ENCODE measurements at places on chromosomes 13 and 19.

GRCh38 chr13:74288361-74288911, 154.2 kb upstream of the KLF12 start:
- DNase-seq = peak; percentile 59

DNA sequence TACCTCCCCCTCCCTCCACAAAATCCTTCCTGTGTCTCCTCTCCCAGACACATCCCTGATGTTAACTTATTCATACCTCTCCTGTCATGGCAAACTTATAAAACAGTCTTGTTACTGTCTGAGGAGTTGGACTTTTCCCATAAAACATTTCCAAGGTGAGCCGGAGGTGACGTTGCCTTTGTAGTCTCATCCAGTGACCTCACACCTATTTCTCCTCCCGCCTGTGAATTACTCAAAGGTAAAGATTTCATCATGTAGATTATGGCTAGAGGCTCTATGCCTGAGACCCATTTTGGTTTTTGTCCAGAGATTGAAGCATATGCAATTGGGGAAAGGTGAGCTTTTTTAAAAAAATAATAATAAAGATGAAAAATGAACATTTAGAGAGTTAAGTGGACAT, 529.0 kb downstream of the MYO16 start:
- DNase-seq = no peak

DNA sequence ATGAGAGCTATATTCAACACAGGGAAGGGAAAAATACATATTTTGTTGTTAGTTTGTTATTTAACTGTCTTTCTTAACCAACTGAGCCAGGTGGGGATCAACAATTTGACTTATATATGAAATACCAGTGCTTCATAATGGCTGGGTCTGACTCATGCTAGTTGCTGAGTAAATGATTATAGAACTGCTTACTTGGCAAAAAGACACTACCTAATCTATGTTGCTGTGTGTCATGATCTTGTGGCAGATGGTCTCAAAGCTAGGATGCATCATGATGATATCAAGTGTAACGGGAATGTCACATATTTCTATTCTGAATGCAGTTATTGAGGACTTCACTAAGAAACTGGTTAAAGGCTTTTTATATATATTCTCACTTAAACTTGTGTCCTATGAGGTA, 727.4 kb upstream of the SLITRK1 start:
- DNase-seq = no peak

- DNase-seq = no peak
These were observed 2172.2 kb downstream of the PCDH9 start for GRCh38 chr13:65057986-65058385.

DNA sequence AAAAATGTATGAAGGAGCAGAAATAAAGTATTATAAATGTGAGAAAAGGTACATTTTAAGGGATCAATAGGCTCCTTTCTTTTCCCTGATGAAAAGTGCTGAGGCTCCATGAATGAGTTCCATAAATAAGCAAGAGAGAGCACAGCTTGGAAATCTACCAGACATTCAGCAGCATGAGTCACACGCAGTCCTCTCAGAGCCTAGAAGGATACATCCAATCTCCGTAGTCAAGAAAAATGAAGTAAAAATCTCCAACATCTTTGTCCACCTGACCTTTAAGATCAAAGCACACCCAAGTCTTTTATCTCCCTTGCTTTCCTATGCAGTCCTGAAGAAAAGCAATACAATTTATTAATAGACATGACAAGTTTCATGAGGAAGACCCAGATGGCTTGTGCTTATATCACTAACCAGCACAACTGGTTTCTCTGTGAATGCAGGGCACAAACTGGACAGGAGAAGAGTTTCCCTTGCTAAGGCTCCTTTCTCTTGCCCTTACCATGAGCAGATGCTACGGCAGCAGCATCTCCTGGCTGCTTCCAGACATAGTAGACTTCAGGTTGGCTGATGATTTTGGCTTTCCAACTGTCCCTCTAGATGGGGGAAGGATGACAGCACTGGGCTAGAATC, 730.8 kb downstream of the EFNB2 start:
- DNase-seq = no peak

DNA sequence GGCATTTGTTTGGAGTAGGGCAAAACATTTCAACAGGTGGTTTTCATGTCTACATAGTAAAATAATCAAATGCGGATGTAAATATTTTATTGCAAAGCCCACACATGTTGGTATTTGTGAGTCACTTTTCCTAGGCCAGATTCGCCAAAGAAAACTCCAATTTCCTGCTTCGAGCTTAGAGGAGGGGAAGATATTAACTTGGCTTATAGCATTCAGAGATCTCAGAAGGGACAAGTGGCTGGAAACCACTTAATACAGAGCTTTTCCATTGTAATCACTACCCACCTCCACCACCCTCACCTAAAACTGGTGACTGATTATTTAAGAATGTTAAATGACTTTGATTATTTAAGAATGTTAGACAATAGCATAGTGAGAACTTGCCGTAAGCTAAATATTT, 530.6 kb upstream of the SPRY2 start:
- no peak for DNase-seq

DNA sequence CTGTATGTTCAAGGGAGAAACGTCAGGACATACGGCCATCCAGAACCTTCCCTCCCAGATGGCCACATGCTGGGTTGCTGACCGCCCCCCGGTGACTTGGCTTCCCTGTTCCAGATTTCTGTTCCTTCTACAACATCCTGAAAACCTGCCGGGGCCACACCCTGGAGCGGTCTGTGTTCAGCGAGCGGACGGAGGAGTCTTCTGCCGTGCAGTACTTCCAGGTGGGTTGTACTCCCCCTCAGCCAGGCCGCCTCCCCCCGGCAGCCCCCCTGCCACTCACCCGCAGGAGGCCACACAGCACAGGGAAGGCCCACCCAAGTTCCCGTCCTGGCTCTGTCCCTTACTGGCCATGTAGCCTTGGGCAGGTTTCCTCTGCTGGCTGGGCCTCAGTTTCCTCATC, 20.5 kb downstream of the YIPF2 start:
- DNase-seq = no peak

DNA sequence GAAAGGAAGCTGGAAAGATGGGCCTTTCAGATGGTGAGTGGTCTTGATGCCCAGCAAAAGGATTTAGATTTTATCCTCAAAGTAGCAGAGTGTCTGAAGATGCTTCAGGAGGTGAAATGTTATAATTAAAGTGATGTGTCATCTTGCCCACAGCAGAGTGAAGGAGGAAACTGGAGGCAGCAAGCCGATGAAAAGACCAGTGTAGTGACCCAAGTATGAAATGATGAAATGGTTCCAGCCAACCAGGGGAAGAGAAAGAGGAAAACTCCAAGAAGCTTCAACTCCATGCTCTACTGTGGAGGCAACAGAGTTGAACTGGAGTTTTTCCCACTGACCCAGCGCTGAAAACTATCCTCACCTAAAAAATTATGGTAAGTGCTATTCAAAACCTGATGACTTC, 66.7 kb downstream of the FOXO1 start:
- no peak for DNase-seq

DNA sequence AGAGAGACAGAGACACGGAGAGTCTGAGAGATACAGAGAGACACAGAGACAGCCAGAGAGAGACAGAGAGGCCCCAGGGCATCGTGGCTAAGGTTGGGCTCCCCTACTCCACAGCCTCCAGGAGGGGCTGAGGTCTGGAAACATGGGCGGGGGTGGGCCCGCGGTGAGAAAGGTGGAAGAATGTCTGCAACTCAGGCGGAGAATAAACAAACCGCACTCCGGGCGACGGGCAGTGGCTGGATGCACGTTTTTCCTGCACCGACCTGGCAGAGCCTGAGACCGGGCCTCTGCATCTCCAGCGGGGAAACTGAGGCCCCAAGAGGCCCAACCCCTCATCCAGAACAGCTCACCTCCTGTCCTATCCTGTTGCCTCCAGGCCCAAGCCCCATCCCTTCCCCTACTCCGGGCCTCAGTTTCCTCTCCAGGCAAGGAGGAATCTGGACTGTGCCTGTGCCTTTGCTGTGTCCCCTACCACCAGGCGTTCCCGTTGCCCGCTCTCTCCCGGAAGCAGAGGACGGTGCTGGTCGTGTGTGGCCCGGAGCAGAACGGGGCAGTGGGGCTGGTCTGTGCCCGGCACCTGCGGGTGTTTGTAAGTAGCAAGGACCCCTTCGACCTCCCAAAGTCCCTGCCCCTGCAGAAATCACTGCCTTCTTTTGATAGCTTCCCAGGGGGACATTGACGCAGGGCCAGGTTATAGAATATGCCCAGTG, 3.4 kb upstream of the CILP2 start:
- DNase-seq = no peak

- DNase-seq = no peak
These were observed 13.2 kb upstream of the EID2 start for GRCh38 chr19:39553082-39553652.

DNA sequence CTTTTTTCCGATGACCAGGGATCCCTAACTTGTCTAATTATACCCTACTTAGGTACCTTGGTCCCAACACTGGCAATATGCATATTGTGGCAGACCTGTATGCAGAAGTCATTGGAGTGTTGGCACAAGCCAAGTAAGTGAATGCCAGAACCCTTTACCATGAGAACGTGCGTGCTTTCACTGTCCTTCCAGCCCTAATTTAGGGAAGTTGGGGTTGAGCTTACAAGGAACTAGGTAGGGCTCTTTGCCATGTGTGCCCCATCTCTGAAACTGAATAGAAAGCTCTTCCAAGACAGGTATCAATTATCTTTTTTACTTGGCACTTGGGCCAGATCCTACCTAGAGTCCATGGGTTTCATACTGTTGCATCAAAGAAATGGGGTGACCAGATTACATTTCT, 93.2 kb downstream of the FRY start:
- no peak for DNase-seq

- no peak for DNase-seq
These were observed 1.6 kb downstream of the CALR start for GRCh38 chr19:12939975-12940423.

- no peak for DNase-seq
These were observed 1115.2 kb upstream of the MIR17HG start for GRCh38 chr13:90232291-90232690.

GRCh38 chr13:33615436-33615835, 202.5 kb upstream of the RFC3 start:
- no peak for DNase-seq

DNA sequence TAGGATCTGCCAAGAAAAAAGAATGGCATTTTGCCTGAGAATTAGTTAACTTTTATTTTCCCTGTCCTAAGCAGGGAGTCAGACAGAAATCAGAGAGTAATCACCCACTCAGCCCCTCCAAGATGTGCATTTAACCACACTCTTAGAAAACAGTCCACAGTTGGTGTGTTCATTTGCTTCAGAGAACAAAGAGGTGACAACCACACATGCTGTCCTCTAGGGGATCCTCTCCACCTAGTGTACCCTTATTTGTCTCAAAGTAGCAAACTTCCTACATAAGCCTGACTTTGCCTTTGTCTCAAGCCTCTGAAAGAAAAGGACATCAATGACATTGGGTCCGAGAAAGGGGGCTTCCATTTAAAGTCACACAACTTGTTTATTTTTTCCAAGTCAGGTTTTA, 107.0 kb upstream of the RFC3 start:
- DNase-seq = no peak

DNA sequence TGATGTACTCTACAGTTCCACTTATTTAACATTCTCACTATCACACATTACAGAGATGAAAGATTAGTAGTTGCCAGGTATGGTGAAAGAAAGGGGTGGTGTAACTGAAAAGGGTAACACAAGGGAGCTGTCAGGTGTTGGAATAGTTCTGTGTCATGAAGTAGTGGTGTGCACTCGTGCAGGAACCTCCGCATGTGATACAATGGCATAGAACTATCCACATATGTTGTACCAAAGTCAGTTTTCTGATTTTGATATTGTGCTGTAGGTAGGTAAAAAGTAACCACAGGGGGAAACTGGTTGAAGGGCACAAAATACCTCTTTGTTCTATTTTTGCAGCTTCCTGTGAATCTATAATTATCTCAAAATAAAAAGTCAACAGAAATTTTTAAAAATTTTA, 24.4 kb upstream of the RPL21 start:
- no peak for DNase-seq

- no peak for DNase-seq
These were observed 24.4 kb downstream of the FAM124A start for GRCh38 chr13:51246418-51247277.

GRCh38 chr13:106177146-106177545, 358.3 kb downstream of the EFNB2 start:
- DNase-seq = no peak

- DNase-seq = no peak
These were observed 526.1 kb downstream of the KLF12 start for GRCh38 chr13:73608157-73608516.

DNA sequence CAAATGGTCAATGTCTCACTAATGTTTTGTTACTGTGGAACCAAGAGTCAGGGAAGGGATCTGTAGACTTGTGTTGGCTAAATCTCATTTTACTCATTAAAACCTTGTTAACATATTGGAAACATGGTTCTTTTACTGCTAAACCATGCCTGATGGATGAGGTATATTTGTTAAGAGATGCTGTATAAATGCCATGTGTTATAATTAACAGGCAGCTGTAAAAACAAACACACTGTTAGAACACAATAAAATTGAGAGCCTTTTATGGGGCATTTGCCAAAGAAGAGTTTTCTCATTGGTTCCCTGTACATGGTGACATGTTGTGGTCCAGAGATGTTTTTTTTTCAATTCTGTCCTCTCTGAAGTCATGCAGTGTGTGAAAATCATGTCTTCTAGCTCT, 121.9 kb downstream of the ESD start:
- no peak for DNase-seq

GRCh38 chr13:70253834-70254233, 145.6 kb upstream of the KLHL1 start:
- no peak for DNase-seq

- no peak for DNase-seq
These were observed 44.9 kb downstream of the MYO16 start for GRCh38 chr13:108674346-108674745.

Measured in DND-41 (cell line).